ENCODE measurements at places on chromosomes 2 and 18.

DNA sequence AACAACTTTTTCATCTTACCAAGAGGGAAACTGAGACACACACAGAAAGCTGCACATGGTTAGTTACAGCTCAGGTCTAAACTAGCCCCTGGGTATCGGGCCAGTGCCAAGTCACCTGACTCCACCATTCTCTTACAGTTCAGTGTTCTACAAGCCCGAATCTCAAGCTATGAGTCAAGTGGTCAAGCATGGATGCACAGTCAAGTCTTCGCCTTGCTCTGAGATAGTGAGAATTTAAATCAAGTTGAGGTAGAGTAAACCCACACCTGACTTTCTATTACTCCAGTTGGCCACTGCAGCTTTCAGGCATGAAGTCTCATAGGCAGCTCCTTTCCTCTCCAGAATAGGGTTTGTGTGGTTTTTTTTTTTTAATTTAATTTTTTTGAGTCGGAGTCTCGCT, 34.5 kb upstream of the ARL5A start:
- DNase-seq = no peak

DNA sequence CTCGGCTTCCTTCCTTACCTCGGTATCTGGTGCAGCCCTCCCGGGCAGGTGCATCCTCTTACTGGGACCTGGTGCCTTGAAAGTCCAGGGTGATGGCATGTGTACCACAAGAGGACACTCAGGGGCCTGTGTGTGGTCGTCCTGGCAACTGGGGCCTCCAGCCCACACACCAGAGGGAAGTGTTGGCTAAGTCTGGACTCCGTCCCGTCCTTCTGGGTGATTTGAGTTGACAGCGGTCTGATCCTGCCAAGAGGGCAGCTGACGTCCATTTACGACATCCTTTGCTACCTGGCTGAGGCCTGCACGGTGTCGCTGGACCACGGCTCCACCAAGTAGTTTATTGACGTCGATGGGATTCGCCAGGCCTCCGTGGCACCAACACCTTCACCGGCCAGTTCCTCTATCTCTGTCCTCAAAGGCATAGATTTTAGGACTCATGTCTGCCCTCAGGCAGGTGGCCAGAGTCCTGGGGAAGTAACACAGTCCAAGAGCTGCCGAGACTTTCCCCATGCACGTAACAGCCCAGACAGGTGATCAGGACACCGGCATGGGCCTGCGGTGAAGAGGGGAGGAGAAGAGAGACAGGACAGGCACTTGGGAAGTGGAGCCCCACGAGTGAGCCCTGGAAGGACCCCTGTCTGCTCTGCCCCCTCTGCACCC, 186.0 kb upstream of the HDAC4 start:
- no peak for DNase-seq

GRCh38 chr2:100822587-100823248, 2.8 kb downstream of the NPAS2 start:
- no peak for DNase-seq

DNA sequence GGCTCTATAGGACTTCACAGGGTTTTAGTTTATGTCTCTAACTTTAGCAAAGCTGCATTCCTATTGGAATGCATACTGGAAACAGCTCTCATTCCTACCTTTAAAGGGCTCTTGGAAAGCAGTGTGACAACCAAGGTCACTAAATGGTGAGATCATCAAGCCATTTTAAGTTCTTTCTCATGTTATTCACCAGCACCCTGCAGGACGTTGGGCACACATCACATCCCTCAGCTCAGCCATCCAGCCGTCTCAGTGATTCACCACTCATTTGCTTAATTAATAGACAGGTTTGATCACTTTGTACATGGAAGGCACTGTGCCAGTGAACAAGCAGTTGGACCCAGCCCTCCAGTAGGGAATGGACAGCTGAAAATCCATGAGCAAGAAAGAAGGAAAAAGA, 32.2 kb upstream of the RBM44 start:
- DNase-seq = no peak

- no peak for DNase-seq
These were observed 34.0 kb downstream of the KANSL3 start for GRCh38 chr2:96604104-96604503.

GRCh38 chr2:213224366-213224765, 59.9 kb upstream of the SPAG16 start:
- DNase-seq = no peak

GRCh38 chr2:190443778-190444481, 35.8 kb downstream of the MFSD6 start:
- no peak for DNase-seq

DNA sequence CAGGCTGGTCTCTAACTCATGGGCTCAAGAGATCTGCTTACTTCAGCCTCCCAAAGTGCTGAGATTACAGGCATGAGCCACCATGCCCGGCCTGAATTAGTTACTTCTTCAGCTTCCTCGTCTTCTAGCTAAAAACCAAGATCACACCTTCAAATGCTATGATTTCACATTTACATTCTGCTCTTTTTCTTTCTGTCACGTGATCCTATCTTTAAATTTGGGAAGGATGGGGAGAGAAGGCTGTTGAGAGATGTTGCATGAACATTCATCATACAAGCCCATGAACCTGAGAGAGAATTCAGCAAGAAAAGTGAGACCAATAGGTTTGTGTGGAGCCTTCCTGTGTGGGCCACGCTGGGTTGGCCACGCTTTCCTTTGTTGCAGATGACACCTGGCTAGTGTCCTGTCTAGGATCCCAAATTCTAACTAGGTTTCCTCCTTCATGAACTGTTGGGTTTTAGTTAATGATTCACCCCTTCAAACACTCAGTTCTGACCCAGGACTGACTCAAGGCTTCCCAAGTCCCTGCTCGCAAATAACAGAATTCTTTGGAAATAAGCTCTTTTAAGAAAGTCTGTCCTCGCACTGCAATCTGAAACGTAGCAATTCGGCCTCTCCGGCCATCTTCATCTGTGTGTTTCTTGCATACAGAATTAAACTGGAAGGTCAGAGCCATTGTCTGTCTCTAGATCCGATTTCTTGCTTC, 57.3 kb upstream of the CREB1 start:
- no peak for DNase-seq

DNA sequence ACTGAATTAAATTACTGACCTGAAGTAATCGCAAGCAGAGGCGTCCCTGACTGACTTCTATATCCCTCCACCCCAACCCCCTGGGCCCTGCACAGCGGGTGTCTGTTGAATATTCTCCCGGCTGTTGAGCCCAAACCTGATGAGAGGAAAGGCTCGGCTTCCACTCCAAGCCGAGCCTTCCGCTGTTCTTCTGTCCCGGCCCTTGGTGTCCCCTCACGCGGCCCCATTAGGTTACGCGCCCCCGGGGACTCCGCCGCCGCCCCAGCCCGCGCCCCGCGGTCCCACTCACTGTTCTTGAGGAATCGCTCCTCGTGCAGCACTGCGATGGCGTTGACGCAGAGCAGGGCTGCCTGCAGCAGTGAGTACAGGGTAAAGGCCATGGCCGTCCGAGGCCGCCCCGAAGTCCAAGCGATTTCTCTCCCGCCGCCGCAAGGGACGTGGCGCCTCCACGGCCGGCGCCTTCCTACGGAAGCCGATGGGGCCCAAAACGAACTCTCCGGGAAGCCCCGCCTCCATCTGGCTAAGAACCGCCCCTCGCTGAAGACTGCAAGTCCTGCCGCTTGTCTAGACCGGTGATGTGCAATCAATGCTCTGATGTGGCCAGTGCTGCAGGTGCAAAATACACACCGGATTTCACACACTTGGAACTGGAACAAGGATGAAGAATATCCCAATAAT, at the start of gene IER3IP1:
Gene IER3IP1, minus strand, starts transcription at position 467 of the 678 bp plus-strand sequence. Its CDS starts 87 bp downstream, at position 380.
- DNase-seq = peak; percentile 85

GRCh38 chr2:17101091-17101490, 417.1 kb downstream of the RAD51AP2 start:
- no peak for DNase-seq

DNA sequence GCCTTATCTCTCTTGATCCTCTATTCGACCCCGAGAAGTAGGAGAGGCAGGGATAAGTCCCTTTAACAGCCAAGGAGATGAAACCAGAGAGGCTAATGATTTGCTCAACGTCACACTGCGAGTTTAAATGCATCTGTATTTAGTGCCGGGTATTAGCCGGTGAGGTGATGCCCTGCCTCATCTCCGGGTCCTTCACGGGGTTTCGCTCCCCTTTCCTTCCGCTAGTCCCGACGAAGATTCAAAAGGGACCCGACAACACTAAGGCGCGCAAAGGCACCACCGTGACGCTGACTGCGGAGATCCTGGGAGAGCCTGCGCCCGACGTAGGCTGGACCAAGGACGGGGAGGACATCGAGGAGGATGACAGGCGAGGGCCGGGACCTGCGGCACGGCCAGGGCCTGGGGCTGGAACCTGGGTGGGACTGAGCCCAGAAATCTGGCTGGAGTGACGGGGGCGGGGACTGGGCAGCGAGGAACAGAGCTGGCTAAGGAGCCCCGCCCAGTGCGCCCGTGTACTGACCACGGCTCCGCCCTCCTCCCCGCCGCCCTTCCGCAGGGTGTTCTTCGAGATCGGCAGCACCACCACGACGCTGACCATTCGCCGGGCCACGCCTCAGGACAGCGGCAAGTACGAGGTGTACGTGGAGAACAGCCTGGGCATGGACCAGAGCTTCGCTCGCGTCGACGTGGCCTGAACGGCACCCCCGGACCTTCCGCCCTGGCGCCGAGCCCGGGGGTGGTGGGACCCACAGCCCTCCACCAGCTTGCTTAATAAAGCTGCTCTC, 1.0 kb upstream of the GMPPA start:
- DNase-seq = peak; percentile 61

- no peak for DNase-seq
These were observed 1.1 kb downstream of the HADHB start for GRCh38 chr2:26245810-26246209.

DNA sequence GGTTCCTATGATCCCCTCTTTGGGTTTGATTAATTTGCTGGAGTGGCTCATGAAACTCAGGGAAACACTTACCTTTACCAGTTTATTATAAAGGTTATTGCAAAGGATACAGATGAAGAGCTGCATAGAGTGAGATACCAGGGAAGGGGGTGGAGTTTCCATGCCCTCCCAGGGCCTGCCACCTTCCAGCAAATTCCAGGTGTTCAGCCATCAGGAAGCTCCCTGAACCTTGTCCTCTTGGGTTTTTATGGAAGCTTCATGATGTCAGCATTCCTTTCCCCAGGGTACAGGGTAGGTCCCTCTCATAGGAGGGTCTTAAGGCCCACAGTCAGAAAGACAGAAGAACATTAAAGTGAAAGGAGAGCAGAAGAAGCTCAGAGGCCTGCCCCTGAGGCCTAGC, 123.9 kb upstream of the DCC start:
- no peak for DNase-seq

DNA sequence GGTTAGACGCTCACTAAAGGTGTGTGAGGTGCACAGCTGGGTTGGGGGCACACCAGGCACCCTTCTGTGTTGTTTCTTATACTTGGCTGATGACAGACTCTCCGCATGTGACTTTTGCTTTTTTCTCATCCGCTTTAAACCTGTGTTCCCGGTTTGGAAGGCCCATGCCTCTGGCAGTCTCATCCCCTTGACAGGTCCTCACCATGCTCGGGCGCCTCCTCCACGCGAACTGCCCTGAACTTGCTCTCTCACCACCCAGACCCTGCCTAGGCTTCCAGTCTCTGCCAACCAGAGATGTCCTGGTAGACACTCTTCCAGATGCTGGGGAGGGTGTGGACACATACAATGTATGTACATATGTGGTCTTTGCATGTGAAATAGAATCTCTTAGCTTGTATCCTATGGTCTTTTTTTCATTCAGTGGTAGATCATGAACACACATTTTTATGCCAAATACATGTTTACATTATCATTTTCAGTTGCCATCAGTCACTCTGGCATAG, 79.8 kb downstream of the LIMS1 start:
- no peak for DNase-seq

DNA sequence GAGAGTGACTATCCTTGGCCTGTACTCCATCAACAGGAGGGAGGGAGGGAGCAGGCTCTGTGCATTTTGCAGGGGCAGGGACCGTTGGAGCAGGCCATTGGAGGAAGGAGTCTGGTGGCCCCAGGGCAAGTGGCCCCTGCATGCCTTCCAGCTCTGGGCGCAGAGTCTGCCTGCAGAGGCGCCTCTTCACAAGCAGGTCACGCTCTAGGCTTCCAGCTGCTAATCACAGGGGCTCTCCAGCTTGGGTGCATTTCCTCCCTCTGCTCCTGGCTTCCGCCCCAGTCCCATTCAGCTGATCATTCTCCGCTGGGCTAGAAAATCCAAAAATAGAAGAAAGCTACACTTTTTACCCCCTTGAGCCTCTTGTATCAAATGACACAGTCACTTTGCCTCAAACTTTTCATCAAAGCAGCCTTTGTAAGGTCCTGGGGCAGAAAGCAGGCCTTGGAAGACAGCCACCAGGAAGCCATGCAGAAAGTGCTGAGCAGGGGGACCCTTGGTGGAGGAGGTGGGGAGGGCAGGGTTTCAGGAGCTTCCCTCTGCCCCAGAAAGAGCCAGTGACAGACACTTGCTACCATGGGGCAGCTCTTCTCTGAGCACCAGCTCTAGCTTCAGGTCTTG, 11.3 kb downstream of the TMEM247 start:
- no peak for DNase-seq

DNA sequence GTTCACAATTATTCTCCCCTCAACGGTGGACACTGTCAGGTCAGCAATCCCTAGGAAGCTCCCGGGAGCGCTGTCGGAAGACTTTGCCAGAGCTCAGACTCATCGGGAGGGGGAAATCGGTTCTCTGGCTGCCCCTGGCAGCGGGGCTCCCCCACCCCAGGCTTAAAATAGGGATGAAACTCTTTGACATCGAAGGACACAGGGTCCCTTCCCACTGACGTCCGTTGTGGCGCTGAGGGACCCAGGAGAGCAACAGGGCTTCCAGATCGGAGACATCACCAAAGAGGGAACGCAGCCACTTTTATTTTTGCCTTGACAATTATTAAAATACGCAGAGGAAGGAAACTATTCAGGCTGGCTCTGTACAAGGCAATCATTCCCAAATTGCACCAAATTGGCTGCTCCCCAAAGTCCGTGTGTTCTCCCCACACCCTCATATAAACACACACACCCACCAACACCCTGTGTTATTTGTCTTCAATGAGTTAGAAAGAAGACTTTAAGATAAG, 249.0 kb downstream of the CDH20 start:
- DNase-seq = no peak

DNA sequence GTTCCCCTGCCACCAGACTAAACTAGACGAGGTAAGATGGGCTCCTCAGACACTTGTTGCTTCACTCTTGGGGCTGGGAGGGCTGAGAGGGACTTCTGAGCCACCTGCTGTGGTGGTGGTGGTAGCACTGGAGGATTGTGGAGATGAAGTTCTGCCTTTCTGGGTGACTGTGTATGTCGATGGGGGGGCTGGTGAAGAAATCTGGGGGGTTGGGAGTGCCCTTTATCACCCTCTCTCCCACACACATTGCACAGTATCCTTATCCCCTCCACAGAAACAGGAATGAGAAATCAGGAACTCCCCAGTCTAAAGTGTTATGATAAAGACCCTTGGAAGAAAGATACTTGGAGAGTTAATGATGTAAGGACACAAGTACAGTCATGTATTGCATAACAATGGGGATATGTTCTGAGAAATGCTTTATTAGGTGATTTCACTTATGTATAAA, 38.5 kb downstream of the HK2 start:
- DNase-seq = no peak

DNA sequence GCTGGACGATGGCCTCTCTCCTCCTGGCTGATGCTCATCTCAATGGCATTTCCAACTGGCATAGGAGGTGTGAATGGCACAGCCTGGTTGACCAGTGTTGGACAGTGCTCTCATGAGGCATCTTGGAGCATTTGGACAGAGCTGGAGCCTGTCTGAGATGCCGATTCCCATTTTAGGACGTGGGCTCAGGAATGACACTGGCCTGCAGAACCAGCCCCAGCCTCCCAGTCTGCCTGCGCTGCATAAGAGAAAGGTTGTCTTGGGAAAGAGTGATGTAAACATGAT, 118.2 kb upstream of the COPS8 start:
- no peak for DNase-seq

GRCh38 chr2:63856303-63856603, 14.6 kb downstream of the UGP2 start:
- peak; percentile 63 for DNase-seq
